HEK293T (cell line): ENCODE measurements at places on chromosomes 11 and 22.

- peak; percentile 78 for DNase-seq
Observed at GRCh38 chr22:37802310-37803194, 5.2 kb upstream of the GCAT start.

DNA sequence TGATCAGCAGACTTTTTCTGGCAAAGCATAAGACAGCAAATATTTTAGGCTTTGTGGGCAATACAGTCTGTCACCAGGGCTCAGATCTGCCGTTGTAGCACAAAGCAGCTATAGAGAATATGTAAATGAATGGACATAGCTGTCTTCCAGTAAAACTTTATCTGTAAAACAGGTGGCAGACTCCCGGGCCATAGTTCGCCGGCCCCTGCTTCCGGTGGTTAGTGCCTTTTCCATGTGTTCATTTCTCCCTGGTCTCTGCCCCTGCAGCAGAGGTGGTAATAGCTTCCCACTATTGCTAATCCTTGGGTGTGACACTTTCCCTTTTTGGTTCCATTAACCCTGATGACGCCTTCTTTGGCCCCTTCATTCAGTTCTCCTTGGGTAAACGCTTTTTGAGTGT is 93.7 kb upstream of the LDLRAD3 start:
- DNase-seq, result no peak

DNA sequence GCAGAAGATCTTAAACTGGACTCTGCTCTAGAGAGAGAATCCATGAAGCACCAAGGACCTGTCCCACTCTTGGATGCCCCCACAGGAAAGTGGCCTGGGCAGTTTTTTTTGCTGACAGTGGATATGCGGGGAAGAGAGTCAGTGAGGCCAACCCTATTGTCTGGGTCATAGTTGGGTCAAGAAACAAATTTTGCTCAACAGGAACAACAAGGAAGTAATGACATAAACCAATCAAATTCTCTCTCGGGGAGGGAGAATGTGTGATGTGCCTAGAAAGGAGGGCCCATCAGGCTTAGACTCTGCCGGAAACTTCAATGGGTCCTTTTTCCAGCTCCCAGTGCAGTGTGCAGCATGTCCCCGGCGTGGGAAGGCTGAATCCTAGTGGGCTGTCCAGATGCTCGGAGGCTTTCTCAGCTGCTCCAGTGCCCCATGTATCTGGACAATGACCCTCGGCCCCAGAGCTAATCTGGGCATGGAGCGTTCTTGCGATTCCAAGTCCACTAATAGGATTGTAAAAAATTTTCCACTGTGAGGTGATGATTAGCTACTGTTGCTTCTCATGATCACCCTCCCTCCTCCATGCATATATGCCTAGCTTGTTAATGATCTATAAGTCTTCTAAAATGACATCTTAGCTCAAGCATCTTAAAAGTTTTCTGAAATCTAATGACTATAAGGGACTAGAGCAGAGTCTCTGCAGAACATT is 101.0 kb downstream of the SNX19 start:
- DNase-seq, result no peak

DNA sequence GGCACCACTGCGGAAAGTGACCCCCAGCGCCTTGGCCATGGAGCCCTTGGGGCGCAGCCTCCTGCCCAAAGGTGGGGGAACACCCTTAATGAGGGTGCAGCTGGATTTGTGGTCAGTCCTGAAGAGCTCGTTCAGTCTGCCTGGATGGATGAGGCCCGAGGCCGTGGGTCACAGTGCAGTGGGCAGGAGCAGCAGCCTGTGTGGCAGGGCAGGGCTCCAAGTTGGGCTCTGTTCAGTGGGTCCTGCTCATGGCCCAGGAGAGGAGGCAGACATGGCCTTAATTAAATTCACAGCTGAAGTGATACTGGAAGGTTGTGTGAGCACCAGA is 33.3 kb downstream of the FAM83F start:
- no peak for DNase-seq

DNA sequence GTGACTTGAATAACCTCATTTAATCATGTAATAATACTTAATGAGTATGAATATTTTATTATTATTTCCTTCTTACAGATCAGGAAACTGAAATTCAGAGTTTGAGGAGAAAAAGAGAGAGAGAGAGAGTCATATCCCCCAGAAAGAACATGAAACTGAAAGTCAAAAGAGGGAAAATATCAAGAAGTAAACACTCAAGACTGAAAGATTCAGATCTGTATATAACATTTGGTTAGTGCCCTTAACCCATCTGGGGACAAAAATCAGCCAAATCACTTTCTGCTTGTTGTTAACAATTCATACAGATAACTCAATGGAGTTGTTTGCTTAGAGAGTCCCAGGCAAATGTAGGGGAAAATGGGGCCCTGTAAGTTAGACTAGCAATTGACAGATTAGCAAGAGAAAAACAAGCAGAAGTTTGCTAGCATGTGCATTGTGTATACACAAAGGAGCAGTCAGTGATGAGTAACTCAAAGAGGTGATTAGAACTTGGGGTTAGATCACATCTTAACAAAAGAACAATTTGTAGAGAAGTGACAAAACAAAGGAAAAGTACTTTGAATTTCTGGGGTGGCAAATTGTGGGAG is 25.9 kb upstream of the MMP13 start:
- DNase-seq, result no peak

- no peak for DNase-seq
Observed at GRCh38 chr11:82792319-82792718, 58.7 kb upstream of the FAM181B start.

DNA sequence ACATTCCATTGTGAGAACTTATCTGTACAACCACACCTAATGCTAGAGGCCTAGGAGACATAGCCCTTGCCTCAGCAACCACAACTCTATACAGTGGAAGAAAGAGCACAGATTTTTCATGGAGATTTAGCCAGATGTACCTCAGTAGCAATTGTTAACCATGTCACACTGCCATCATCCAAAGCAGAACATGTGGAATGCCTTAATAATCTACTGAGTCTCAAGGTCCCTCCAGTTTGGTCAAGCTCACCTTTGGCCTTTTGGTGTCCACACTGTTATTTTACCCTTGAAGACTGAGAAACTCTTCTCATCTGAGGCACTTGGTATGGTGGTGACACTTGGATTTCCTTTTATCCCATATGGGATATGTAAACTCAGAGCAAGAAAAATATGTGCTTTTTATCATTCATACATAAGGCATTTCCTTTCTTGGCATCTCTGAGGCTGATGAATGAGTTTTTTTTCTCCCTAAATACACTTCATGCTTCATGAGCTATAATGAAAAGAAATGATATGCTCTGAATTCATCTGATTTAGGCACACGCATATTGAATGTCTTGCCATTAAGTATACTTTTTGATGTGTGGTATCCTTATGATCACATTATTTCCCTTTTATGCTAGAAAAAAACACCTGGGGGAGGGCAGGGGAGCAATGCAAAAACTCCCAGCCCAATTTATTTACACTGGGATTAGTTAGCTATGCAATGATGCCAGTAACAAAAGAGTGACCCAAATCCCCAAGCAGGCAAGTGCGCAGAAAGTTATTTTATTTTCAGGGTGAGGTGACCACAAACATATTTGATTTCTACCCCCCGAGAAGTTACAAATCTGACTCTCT is 63.3 kb upstream of the ME3 start:
- DNase-seq, result no peak
